ENCODE measurements at places on chromosomes 11 and 22. TPM values are rescaled to one million over a fixed set of nuclear protein-coding genes. Genes with fewer than 3 reads are reported as not detected.

DNA sequence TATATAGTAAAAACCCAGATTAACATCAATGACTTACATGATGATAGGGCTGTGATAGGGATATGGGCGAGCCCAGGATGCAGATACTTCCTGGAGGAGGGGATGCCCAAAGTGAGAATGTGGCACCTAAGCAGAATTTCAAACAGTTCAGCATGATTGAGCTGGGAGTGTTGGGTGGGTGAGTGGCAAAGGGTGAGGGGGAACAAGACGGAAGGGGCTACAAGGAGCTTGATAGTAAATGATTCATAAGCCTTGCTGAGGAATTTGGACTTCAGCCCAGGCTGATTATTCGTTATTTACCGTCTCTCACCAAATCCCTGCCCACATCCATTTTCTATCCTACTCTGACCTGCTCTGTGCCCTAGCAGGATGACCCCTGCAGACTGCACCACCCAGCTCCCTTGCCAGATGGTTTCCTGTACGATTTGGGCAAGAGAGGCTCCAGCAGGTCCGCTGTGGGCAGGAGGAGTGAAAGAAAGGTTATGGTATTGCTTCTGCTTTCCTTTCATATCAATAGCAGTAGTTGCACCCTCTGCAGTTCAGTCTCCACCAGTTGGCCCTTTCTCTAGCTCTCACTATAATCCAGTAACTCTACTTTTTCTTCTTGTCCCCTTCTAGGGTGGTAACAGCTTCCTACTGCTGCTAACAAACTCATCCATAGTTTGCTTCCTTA is 30.3 kb upstream of the SIK2 start:
- DNase-seq, result no peak

DNA sequence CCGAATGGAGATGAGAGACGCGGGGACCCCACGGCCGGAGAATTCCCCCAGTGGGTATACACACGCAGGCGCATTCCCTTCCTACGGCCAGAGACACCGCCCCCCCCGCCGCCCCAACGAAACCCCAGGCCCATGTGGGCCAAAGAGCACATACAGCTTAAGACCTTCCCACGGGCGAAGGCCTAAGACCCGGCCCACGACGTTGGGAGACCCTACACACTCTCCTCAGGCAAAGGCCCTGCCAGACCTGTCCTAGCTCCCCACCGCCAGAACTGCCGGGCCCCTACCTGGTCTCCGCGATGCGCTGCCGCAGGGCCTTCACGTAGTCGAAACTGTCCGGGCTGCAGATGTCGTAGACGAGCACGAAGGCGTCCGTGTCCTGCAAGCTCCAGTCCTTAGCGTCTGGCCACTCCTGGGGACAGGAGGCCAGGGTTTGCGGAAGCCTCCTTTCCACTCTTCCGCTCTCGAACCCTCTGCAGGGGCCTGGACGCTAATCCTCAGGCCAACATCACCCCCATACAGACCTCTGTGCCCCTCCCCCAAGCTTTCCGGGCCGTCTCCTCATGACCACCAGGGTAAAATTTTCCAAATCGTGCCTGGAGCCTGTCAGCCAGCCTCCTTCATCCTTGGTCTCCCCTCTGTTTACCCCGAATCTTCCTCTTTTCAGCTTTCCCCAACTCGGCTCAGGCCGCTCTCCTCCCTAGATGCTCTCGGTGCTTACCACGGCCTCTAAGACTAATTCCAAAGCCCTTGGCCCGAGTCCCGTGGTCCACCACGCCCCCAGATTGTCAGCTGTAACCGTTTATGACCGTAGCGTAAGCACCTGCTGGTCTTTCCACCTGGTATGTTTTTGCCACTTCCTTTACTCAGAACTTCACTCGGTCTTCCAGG is 1.7 kb downstream of the RASL10A start:
- peak; percentile 78 for DNase-seq

DNA sequence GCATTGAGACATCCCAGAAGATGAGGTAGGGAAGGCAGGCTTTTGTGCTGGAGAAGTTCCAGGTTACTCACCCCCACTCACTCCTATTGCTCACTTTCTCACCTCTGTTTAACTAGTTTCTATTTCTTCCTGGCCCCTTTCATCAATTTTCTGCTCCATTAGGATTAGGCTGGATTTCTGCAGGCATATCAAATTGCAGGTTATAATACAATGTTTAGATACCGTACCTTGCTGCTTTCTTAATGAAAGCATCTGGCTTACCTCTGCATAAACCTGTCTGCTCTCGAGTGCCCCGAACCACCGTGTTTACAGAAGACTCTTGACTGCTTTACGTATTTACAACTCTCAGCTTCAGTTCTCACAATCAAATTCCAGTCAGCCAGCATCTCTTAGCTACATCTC is 173.7 kb downstream of the ADAMTS15 start:
- DNase-seq, result no peak

GRCh38 chr11:43282607-43283440 is 29.0 kb upstream of the API5 start:
- peak; percentile 54 for DNase-seq

DNA sequence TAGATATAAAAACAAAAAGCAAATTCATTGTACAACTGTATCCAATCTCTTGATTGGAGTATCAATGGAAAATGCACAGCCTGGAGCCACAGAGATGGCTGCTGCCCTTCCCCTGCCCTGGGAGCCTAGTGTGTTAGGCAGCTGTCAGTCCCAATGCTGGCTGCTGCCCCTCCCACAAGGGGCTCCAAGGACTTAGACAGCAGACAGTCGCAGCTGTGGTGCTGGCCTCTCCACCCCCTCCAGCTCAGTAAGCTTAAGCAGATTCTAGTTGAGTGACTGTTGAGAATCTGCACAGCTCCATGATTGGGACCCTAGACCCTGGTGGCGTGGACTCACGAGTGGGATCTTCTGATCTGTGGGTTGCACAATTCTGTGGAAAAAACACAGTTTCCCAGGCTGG is 1511.2 kb downstream of the FAM181B start:
- DNase-seq, result no peak

DNA sequence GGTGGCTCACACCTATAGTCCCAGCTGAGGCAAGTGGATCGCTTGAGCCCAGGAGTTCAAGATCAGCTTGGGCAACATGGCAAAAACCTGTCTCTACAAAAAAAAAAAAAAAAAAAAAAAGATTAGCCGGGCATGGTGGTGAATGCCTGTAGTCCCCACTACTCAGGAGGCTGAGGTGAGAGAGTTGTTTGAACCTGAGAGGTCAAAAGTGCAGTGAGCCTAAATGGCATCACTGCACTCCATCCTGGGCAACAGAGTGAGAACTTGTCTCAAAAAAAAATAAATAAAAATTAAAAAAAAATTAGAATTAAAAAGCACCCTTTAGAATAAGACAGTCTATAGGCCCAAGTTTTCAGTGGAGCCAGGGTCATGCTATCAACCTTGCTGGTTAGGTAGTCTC is 95.5 kb downstream of the PDHX start:
- DNase-seq, result no peak

DNA sequence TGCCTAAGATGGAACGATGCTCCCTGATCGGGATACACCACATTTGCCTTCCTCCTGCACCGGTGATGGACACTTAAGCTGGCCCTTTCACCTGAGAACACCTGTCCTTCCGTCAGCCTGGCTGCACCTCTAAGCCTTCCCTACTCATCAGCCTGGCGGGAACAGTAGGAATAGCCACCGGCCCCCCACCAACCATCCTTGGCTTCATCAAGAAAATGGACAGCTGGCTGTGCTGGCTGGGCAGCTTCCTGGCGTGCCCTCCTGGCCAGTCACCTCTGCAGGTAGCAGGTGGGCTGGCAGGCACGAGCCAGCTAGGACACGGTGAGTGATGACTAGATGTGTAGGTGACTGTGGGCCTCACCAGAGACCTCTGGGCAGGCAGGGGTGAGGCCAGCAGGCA is 142.8 kb downstream of the CTTN start:
- no peak for DNase-seq

ART1 gene
- total RNA-seq, result 0.31 TPM

- DNase-seq, result no peak
These were observed 929.8 kb upstream of the CNTN5 start for GRCh38 chr11:98090861-98091505.

DNA sequence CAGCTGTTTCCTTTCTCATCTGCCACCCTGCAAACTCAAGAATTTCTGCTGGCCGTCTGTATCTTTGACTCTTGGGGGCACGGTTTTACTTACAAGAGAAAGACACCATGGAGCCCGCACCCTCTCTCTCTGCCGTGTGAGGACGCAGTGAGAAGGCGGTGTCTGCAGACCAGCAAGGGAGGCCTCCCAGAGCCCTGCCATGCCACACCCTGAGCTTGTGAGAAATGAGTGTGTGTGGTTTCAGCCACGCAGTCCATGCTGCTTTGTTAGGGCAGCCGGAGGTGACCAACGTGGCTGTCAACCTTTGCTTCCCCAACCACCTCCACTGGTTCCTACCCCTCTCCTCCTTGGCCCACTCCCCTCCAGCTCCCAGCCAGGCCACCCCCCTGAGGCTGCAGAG is 70.1 kb upstream of the NUP50 start:
- DNase-seq, result no peak

DNA sequence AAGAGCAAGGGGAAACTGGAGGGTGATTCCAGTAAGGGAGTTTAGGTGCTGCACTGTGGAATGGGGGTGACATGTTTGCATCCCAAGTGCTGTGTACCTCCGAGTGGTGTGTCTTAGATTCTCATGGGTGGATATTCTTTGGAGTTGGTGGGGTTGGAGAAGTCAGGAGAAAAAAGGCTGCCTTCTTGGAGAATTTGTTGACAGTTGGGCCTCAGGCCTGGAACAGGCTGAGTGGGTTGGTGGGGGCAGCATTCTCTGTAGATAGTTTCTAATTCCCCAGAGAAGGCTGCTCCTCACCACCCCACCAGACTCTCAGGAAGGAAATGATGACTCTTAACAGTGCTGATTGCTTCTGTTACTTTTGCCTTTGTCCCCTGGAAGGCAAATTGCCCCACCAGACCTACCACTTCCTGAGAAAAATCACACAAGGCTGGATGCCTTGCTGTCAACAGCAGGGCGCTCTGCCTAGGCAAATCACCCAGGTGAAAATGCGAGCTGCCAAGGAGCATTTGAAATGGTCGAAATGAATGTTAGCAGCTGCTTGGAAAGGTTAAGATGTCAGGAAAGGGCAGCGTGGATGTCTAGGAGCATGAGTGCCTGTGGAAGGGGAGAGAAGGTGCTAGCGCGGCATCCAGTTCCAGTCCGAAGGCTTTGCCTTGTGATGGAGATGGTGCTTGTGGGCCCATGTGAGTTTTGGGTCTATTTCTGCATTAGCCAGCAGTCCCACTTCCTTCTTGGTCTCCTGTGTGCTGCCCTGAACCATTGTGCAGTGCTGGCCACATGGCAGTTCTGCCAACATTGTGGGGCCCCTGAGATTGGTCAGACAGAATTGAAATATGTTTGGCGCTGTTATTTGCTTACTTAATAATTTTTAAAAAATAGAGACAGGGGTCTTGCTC is 29.7 kb upstream of the SORL1-AS1 start:
- DNase-seq, result no peak

VWCE gene
- total RNA-seq, result 1.2 TPM

DNA sequence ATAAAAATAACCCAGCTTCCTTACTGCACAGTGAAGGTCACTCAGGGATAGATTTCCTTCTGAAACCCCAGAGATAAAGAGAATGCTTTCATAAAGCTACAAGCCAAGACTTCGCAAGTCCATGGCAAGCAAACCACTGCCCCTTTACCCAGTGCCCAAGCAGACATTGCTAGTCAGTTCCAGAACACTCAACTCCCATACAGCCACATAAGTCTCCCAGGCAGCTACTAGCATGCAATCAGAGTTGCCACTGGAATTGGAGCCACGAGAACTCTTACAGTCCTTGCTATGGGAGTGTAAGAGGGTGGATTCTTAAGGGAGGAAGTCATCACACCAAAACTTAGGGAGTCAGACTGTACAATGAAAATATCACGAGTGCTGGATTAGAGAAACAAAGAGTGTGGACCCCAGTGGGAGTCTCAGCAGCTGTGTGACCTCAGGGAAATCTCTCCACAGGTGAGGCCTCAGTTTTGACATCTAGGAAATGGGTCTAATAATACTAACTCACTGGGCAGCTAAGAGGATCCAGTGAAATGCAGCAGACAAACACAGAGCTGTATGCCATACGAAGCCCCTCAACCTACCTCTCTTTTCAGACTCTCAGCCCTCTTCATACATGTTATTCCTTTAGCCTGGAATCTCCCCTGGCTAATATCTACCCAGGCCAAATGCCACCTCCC is 526.6 kb downstream of the MN1 start:
- no peak for DNase-seq

DNA sequence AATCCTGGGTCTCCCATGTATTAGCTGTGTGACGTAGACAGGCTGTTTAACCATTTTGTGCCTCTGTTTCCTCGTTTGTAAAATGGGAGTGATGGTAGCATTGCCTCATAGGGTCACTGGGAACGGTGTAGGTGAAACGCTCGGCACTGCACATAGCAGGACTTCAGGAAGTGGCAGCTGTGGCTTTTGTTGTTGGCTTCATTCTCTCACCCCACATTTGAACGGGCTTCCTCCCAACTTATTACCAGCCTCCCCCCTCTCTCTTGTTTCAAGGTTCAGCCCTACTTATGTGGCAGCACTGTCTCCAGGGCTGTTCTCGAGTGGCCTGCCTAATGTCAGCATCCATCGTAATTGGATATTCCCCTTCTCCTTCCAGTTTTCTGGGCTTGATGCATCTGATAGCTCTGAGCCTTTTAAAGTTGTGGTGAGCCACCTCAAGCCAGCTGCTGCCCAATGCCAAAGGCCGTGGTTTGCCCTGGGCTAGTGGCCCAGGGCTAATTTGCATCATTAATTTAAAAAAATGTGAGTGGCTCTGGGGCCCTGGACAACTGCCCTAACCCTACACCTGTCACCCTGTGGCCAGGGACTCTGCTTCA is 217.8 kb upstream of the TBCEL start:
- no peak for DNase-seq

DNA sequence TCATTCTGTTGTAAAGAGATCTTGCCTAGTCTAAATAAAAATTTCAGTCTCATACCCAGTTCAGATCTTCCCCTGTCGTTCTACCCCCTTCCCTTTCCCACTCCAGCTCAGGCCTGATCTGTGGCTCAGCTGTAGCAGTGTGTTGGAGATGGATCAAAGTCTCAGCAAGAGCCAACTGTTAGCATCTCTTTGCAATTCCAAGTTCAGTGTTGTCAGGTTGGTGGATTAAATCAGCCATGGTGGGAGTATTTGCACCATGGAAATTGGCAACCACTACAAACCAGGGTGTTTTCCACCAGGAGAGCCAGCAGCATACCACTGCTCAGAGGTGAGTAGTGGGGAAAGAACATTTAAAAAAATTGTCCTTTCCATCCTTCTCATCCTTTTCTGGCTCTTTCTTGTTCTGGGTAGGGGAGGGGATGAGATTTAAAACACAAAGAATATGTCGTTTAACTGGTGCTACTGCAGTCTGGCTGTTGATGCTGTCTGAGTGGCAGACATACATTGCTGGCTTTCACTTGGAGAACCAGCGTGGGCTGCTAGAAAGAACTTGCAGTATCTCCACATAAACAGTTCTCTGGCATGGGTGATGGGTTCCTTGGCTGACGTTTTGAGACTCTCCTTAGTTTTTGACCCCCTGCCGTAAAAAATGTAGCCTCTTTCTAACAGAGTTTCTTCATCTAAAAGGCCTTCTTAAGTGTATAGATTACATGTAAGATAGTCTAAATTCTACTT is 514.1 kb downstream of the RAB38 start:
- no peak for DNase-seq

OR51E1 gene
- 1.4 TPM for total RNA-seq

GLYAT gene
- total RNA-seq, result 57.8 TPM

Measured in kidney (tissue), 22 donors.